Ascending aorta (tissue), 2 donors: ENCODE measurements at places on chromosomes 3 and 15.

DNA sequence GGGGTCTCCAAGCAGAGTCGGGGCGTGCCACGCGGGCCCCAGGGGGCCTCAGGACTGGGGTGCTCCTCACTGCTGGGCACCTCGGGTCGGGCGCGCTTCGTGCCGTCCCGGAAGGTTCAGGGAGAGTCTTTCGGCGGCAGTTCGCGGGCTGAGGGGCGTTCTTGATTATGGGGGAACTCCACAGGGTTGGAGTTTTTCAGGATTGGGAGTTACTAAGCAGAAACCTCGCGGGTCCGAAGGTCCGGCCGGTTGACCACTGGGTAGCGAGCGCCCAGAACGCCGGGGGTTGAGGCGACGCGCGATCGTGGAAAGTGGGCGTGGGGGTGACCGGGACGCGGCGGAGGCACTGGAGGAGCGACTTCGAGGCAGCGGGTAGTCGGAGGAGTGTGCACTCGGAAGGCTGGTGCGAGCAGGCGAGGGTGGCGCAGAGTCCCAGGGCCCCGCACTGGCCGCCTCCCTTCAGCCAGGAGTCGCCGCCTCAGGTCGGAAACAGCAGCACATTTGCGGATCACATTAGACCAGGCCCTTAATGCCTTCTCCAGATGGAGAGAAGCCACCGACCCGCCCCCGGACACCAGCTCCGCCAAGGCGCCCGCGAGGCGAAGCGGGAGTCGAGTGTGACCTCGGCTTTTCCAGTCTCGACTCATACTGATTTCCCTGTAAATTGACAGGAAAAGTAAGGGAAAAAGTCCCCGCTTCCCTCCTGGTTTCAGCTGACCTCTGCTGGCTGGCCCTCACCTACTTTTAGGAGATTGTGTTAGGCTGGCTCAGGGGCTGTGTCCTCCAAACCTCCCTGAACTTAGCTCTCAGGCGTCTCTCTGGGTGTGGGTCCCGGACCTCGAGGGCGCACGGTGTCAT lies 685 bp downstream of the ADAMTSL3 start:
- no peaks in the 10 kb centered on the region for H3K36me3 ChIP-seq
- H3K4me3 ChIP-seq: peak overlapping the region; percentile 71
- DNase-seq: peak; percentile 75
- H3K4me1 ChIP-seq: peaks cover 9% of the 10 kb centered on the region
- H3K27me3 ChIP-seq: no peaks in the 10 kb centered on the region

DNA sequence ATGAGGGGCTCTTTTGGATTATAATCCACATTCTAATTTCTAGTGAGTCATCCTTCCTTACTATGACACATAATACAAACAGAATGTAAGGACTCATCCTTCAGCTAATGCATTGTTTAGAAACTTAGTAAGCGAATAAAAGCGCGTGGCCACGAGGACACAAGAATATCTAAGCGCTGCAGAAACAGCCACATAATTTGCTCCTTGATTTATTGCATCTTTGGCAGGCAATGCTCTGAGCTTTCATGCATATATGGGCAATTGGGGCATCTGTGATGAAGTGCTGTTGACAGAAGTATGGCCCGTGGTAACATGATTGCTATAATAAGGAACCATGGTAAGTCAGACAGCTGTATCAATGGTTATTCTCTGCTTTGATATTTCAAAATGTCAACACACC lies 191.3 kb upstream of the ZNF385D start:
- no peak overlapping the region for H3K27ac ChIP-seq
- H3K27me3 ChIP-seq: no peaks in the 10 kb centered on the region
- DNase-seq: no peak
- no peaks in the 10 kb centered on the region for H3K4me1 ChIP-seq
- H3K36me3 ChIP-seq: no peaks in the 10 kb centered on the region
- no peak overlapping the region for H3K4me3 ChIP-seq

GRCh38 chr3:32707026-32707370 lies 22.0 kb downstream of the CNOT10 start:
- H3K4me3 ChIP-seq: no peak overlapping the region
- no peak for DNase-seq
- no peaks in the 10 kb centered on the region for H3K4me1 ChIP-seq
- no peaks in the 10 kb centered on the region for H3K27me3 ChIP-seq
- H3K36me3 ChIP-seq: peaks cover 31% of the 10 kb centered on the region
- no peak overlapping the region for H3K27ac ChIP-seq

DNA sequence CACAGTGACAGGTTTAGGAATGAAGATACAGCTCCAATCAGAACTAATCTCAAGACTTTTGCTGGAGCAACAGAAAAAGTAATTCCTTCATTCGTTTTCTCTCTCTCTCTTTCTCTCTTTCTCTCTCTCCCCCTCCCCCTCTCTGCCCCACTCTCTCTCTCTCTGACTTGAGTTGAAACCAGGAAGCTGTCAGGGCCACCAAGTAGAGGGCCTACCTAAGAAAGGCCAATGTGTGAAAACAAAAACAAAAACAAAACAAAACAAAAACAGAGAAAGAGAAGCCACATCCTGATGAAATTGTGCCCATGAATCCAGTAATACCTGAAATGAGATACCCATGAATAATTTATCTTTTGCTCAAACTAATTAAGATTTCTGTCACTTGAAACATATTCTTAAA lies 72.9 kb downstream of the ATP8B4 start:
- H3K36me3 ChIP-seq: no peaks in the 10 kb centered on the region
- DNase-seq: no peak
- H3K27ac ChIP-seq: no peak overlapping the region
- no peaks in the 10 kb centered on the region for H3K27me3 ChIP-seq

GRCh38 chr15:58477170-58477569 lies 45.4 kb downstream of the LIPC start:
- H3K27ac ChIP-seq: no peak overlapping the region
- H3K36me3 ChIP-seq: no peaks in the 10 kb centered on the region
- DNase-seq: no peak
- no peak overlapping the region for H3K4me3 ChIP-seq
- H3K27me3 ChIP-seq: no peaks in the 10 kb centered on the region

- no peaks in the 10 kb centered on the region for H3K4me1 ChIP-seq
- no peak for DNase-seq
- H3K4me3 ChIP-seq: no peak overlapping the region
- peaks cover 31% of the 10 kb centered on the region for H3K36me3 ChIP-seq
- no peak overlapping the region for H3K27ac ChIP-seq
- H3K27me3 ChIP-seq: no peaks in the 10 kb centered on the region
Observed at GRCh38 chr3:184240384-184241140, 8.2 kb downstream of the ALG3 start.

DNA sequence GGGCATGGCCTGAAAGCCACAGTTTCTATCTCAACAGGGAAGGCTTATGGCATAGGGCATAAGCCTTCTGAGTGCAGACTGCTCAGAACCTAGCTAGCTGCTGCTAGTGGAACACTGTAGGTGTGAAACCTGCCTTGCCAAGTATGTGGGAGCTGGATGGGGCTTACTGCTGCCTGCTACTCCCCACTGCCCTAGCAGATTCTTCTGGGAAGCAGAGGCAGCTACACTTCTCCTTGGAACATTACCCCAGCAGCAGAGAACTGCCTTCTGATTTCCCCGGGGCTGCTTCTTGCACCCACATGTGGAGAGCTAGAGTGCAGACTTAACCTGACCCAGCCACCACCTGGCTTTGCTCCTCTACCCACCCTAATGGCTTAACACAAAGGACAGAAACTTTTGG lies 215.7 kb downstream of the POLQ start:
- H3K27ac ChIP-seq: no peak overlapping the region
- no peaks in the 10 kb centered on the region for H3K36me3 ChIP-seq
- no peak overlapping the region for H3K4me3 ChIP-seq
- H3K27me3 ChIP-seq: no peaks in the 10 kb centered on the region
- no peaks in the 10 kb centered on the region for H3K4me1 ChIP-seq
- no peak for DNase-seq

- no peaks in the 10 kb centered on the region for H3K4me1 ChIP-seq
- no peak overlapping the region for H3K27ac ChIP-seq
- DNase-seq: no peak
- H3K36me3 ChIP-seq: peaks cover 11% of the 10 kb centered on the region
Observed at GRCh38 chr3:47661121-47661752, 82.6 kb upstream of the CSPG5 start.

- no peak for DNase-seq
- H3K27me3 ChIP-seq: no peaks in the 10 kb centered on the region
- no peak overlapping the region for H3K27ac ChIP-seq
- H3K4me3 ChIP-seq: no peak overlapping the region
Observed at GRCh38 chr15:100930306-100930848, 11.2 kb downstream of the LRRK1 start.

- H3K4me1 ChIP-seq: no peaks in the 10 kb centered on the region
- no peaks in the 10 kb centered on the region for H3K36me3 ChIP-seq
- H3K27me3 ChIP-seq: no peaks in the 10 kb centered on the region
- H3K4me3 ChIP-seq: no peak overlapping the region
- DNase-seq: no peak
Observed at GRCh38 chr3:95399585-95399984, 1336.7 kb downstream of the NSUN3 start.

- H3K36me3 ChIP-seq: no peaks in the 10 kb centered on the region
- no peaks in the 10 kb centered on the region for H3K4me1 ChIP-seq
- H3K27me3 ChIP-seq: no peaks in the 10 kb centered on the region
- DNase-seq: no peak
Observed at GRCh38 chr3:194350726-194351071, 429 bp downstream of the CPN2 start.

DNA sequence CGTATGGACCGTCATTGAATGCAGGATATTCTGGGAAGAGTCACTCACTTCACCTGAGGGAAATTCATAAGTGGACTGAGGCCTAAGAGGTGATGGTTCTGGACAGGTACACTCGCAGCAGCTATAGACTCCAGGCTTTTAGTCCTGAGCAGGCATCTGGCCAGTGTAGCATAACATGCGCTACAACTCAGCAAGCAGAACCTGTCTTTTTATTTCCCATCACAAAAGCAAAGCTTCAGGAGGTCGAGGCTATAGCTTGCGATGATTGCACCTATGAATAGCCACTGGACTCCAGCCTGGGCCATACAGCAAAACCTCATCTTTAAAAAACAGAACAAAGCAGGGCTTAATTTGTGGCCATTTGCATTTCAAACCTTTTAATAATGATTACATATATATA lies 185.8 kb downstream of the KCNH8 start:
- H3K27ac ChIP-seq: no peak overlapping the region
- H3K36me3 ChIP-seq: no peaks in the 10 kb centered on the region
- no peak overlapping the region for H3K4me3 ChIP-seq
- no peak for DNase-seq
- H3K4me1 ChIP-seq: no peaks in the 10 kb centered on the region

GRCh38 chr3:16381426-16381825 lies 116.4 kb downstream of the OXNAD1 start:
- H3K27ac ChIP-seq: no peak overlapping the region
- no peaks in the 10 kb centered on the region for H3K27me3 ChIP-seq
- H3K4me3 ChIP-seq: no peak overlapping the region
- DNase-seq: no peak
- peaks cover 19% of the 10 kb centered on the region for H3K36me3 ChIP-seq

DNA sequence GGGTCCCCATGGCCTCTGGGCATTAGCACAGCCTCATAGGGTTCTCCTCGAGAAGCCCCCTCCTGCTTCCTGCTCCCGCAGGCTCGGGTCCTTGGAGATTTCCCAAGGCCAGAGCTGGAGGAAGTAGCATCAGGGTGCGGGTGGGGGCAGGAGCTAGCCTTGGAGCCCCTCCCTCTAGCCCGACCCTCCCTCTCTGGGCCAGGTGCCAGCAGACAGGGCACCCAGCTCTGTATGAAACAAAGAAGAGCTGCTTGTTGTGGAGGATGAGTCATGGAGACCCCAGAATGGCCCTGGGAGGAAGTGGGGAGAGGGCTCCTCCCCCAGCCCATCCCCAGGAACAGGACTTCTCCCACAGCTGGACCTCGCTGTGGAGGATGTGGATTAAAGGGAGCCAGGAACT lies 29.2 kb downstream of the EPHB3 start:
- no peaks in the 10 kb centered on the region for H3K27me3 ChIP-seq
- H3K36me3 ChIP-seq: no peaks in the 10 kb centered on the region
- no peak for DNase-seq

DNA sequence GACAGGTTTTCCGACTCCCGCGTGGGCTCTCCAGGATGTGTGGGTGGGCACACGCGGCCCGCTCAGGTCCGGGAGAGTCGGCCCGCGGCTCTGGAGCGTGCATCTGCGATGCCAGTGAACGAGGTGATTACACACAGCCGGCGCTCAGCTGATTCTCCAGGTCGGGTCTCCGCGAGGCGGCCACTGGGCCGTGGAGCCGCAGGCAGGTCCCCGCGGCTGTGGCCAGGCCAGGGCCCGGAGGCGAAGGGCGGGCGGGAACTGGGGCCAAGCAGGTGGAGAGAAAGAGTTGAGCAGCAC lies 13.2 kb downstream of the PAK6 start:
- H3K4me1 ChIP-seq: peaks cover 16% of the 10 kb centered on the region
- H3K4me3 ChIP-seq: no peak overlapping the region
- DNase-seq: no peak
- no peaks in the 10 kb centered on the region for H3K36me3 ChIP-seq
- H3K27me3 ChIP-seq: no peaks in the 10 kb centered on the region
- H3K27ac ChIP-seq: no peak overlapping the region

- DNase-seq: no peak
- H3K4me1 ChIP-seq: peaks cover 14% of the 10 kb centered on the region
- peak overlapping the region; percentile 89 for H3K27ac ChIP-seq
- no peaks in the 10 kb centered on the region for H3K36me3 ChIP-seq
- H3K4me3 ChIP-seq: no peak overlapping the region
- no peaks in the 10 kb centered on the region for H3K27me3 ChIP-seq
Observed at GRCh38 chr3:99954914-99955644, 137.4 kb downstream of the CMSS1 start.

GRCh38 chr15:97909291-97909891 lies 51.1 kb upstream of the ARRDC4 start:
- no peaks in the 10 kb centered on the region for H3K27me3 ChIP-seq
- H3K4me1 ChIP-seq: no peaks in the 10 kb centered on the region
- H3K36me3 ChIP-seq: no peaks in the 10 kb centered on the region
- no peak for DNase-seq
- no peak overlapping the region for H3K27ac ChIP-seq
- H3K4me3 ChIP-seq: no peak overlapping the region

- no peak overlapping the region for H3K4me3 ChIP-seq
- H3K27me3 ChIP-seq: no peaks in the 10 kb centered on the region
- no peaks in the 10 kb centered on the region for H3K36me3 ChIP-seq
- DNase-seq: no peak
- no peak overlapping the region for H3K27ac ChIP-seq
Observed at GRCh38 chr15:48049736-48050135, 71.1 kb upstream of the SLC24A5 start.

GRCh38 chr3:140397847-140398246 lies 280.0 kb upstream of the TRIM42 start:
- H3K27me3 ChIP-seq: no peaks in the 10 kb centered on the region
- no peaks in the 10 kb centered on the region for H3K4me1 ChIP-seq
- H3K4me3 ChIP-seq: no peak overlapping the region
- H3K36me3 ChIP-seq: no peaks in the 10 kb centered on the region
- H3K27ac ChIP-seq: no peak overlapping the region
- DNase-seq: no peak
